D341Med (cell line): ENCODE measurements at places on chromosomes 3 and 15.
A peak's percentile ranks its signal among the peaks of the same experiment; 100 is the strongest.

GRCh38 chr3:65524584-65524983, 514.1 kb downstream of the MAGI1 start:
- DNase-seq: no peak

DNA sequence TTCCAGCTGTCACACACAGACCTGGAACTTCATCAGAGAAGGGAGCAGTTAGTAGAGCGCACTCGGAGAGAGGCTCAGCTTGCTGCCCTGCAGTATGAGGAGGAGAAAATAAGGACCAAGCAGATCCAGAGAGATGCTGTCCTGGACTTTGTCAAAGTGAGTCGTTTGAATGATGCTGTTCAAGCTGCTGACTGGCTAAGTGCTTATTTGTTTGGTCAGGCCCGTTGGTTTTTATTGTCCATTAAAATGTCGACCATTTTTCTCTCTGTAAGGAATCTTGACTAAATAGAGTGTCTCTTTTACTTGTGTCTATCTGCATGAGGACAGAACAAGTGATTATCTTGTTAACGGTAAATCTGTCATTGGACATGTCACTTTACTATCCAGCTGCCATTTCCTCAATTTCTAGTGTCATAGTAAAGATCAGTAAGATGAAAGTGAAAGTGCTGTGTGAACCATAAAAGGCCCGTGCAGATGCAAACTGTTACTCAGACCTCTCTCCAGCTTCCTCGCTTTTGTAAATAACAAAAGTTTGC, 56.9 kb downstream of the LRCH3 start:
- no peak for DNase-seq

DNA sequence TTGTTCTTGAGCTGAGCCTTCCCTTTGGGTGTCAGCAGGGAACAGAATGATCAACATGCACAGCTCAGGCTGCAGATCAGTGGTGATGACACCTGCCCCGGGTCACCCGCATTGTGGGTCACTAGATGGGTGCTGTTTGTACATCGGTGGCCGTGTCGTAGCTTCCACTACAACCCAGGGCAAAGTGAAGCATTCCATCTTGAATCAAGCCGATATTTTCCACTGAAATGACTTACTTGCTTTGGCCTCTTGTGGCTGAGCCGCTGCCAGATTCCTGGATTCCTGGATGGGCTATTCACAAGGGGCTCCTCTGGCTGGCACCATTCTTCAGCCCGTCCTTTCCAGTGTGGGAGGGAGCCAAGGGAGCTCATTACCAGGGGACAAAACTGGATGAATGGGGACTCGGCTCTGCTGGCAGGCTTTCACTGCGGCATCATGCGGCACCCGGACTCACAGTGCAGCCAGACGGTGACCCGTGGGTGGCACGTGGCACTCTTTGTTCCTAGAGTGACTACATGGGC, 65.6 kb downstream of the SLCO3A1 start:
- DNase-seq: no peak

DNA sequence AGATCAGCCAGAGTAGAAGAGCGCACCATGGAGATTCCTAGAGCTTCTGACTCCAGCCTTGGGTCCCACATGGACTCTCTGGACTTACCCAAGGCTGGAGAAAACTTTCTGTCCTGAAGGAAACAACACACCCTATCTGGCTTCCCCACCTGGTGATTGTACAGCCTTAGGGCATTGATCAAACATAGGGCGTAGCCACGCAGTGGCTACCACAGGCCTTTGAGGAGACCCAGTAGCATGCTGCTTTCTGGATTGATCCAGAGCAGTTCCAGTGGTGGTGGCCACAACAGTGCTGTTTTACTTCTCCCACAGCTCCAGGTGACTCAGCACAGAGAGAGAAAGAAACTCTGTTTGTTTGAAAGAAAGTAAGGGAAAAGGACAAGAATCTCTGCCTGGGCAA, 23.5 kb downstream of the PYDC2 start:
- no peak for DNase-seq

DNA sequence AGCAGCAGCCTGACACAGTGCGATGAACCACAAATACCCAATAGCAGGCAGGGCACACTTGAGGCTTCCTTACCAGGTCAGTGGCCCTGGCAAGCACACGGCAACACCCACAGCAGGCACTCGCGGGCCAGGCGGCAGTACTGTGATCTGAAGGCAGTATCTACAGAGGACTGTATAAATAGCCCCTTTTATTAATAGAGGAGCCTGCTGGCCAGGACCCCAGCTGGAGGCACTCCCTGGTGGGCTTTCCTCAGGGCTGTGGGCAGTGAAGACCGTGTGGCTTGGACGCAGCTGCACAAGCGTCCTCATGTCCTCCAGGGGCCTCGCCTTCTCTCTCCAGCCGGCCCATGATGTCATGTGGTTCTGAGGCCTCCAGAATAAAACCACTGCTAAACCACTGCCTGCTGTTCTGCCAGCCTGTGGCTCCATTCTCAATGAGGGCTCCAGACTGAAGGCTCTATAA, 44.1 kb downstream of the LRIG1 start:
- no peak for DNase-seq

DNA sequence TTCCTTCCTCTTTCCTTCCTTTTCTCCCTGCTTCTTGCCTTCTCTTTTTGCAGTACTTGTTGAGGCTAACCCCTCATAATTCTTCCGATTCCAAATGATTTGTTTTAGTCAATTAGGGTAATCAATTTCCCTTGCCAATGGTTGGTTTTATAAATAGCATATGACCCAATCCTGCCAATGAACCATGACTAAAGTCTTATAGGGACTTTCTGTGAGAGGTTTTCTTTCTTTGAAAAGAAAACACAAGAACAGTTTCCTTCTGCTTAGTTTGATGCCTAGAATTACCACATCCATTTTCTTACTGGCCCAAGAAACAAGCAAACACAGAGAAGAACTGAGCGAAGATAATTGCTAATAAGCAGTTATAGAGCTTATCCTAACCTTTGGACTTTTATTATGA, 292.5 kb upstream of the SATB1 start:
- DNase-seq: no peak

GRCh38 chr15:89490814-89491315, 5.5 kb downstream of the RHCG start:
- no peak for DNase-seq

DNA sequence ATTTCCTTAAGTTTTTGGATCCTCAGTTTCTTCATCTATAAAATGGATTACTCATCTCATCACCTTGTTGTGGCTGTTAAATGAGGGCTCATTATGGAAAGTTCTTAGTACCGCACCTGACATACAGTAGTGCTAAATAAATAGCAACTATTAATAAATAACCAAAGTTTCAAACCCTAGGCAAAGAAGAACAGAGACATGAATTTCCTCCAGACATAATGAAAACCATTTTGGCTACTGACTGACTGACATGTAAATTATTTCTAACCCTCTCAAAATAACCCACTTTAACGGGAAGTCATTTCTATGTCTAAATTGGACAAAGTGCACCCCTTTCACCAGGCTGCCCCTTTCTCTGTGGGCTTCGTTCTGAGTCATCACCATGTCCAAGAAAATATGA, 17.4 kb upstream of the KLHL6 start:
- no peak for DNase-seq

DNA sequence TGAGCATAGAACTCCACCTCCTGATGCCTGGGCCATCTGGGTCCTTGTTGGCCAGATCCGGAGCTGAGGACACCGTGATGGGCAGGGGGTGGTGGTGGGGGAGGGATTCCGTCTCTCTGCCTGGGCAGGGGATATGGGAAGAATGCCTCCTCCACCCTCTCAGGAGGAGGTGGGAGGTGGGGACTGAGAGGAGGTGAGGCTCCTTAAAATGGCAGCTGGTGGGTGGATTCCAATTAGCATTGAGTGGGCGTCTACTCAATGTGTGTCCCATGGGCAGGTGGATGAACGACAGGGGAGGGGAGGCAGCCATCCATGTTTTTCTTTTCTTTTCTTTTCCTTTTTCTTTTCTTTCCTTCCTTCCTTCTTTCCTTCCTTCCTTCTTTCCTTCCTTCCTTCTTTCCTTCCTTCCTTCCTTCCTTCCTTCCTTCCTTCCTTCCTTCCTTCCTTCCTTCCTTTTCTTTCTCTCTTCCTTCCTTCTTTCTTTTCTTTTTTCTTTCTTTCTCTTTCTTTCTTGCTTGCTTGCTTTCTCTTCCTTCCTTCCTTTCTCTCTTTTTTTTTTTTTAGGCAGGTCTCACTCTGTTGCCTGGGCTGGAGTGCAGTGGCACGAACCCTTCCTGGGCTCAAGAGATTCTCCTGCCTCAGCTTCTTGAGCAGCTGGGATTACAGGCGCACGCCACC, 5.0 kb downstream of the SLC28A1 start:
- DNase-seq: no peak

DNA sequence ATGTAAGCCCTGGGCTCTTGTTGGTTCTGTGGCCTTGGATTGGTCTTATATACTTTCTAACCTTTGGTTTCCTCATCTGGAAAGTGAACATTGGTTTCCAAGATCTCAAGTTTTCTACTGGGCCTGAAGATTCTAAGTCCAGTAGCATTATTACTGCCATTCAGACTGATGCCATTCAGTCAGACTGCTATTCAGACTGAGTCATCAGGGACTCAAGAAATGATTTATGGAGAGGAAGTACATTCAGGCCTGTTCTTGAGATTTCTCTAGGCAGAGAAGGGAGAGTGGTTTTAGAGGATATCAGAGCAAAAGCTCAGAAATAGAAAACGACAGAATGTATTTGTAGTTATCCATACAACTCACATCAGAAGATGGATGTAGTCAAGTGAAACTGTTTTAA, 557.2 kb downstream of the NR2F2 start:
- DNase-seq: no peak

DNA sequence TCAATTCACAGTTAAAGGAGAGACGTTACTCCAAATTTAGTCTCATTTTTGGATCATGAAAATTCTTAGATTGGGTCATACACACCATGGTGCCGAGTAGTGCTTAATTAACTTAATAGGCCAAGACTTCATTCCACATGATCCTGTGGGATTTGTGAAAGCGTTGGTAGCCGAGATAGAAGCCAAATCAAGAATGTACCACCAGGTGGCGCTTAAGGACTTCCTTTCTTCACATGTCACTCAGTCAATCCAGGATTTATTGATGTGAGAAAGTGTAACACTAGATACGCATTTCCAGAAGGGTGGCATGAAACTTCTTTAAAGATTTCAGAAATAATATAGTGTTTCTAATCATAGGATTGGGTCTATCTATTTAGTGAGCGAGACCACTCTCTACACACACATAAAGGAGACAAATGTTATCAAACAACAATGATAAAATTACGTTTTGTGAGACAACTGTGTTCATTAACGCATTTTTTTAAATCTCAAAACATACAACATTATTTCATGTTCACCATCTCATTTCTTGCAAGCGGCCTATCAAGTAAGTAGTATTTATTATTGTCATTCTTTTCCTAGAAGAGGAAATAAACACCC, 436.1 kb downstream of the CHL1 start:
- peak; percentile 50 for DNase-seq

- no peak for DNase-seq
Observed at GRCh38 chr3:24270744-24271143, 223.9 kb downstream of the THRB start.

- DNase-seq: no peak
Observed at GRCh38 chr3:5013021-5013906, 34.0 kb downstream of the BHLHE40 start.

DNA sequence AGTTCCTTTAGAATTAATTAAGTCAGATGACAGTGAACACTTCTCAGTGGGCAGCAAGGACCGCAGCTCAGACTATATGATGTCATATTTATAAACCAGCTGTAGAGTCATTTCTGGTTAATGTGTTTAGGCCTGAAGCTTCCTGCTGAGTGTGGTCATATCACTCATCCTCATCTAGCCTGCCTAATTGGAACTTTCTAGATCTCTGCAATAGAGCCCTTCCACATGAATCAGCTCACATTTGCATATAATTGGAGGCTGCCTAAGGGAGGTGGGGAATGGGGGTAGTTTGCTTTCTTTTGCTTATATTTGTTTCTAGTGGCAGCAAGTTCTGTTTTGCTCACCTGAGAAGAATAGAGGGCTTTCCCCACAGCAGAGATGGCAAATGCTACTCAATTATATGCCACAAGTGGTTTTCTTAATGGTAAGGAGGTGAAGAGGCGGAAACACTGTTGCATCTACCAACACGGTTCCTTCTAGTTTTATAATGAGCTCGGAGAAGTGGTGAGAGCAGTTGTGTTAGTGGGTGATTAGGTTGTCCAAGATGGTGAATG, 148.1 kb downstream of the KLHL25 start:
- DNase-seq: no peak

DNA sequence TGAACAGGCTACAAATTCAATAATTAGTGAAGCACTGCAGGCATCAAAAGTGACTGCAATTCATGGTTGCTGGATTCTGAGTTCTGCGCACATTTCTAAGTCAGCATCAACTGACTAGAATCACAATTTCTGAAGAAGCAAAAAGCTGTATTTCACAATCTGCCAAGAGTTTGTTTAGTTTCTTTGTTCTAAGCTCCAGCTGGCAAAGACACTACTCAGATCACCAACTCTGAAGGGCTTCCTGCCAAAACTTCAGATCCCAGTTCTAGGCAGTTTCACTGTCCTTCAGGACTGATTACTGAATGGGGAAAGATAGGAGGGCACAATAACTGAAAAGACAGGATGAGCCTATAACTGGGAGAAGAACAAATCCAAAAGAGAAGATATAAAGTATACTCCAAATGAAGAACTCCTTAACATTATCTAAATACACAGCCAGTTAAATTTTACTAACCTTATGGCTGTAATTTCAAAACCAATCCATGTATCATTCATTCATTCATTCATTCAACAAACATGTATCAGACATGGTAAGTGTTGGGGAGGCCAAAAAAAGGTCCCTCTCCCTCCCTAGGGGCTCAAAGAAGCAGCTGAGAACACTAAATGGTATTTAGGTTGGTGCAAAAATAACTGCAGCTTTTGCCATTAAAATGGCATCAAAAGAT, 17.1 kb downstream of the TJP1 start:
- DNase-seq: no peak
